H9 (cell line): ENCODE measurements at places on chromosomes 3 and 15.

- no peak for DNase-seq
These were observed 66.2 kb downstream of the SCN11A start for GRCh38 chr3:38985581-38985980.

- no peak for DNase-seq
These were observed 62.3 kb downstream of the XXYLT1 start for GRCh38 chr3:195208631-195209030.

GRCh38 chr3:76065964-76066363 is 280.6 kb upstream of the ZNF717 start:
- no peak for DNase-seq

DNA sequence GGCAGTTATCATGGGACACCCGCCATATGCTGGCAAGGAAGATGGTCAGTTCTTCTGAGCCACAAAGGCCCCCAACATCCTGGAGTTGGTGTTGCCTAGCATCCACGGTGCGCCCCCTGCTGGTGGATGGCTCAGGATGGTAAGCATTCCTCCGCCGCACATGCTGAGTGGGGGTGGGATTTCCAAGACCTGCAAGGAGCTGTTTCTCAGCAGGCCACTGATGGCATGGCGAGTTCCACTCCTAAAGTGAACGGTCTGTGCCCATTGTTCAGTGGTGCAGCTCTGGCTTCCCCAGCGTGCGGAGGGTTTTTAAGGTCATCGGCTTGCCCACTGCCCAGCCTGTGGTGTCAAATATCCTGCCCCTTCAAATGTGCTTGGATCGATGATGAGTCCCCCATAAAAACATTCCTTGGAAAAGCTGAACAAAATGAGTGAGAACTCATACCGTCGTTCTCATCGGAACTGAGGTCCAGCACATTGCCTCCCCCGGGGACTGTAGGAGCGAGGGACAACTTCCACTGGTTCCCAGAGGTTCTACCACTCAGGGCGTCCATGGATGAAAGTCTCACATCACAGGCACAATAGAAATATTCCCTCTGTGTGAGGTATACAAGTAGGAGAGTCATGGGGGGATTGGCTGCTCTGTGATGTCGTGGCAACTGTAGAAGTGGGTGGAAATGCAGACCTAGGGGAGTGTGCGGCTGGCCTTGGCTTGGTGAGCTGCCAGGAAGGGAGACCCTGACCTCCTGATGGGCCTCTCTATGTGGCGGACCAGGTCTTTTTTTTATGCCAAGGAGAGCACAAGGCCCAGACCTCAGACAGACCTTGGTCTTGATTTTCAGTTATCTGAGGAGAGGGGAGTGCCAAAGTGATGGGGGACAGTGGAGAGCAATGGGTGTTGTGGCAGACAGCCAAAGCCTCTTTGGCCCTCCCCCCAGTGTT is 102.0 kb downstream of the SNRPN start:
- peak; percentile 30 for DNase-seq

DNA sequence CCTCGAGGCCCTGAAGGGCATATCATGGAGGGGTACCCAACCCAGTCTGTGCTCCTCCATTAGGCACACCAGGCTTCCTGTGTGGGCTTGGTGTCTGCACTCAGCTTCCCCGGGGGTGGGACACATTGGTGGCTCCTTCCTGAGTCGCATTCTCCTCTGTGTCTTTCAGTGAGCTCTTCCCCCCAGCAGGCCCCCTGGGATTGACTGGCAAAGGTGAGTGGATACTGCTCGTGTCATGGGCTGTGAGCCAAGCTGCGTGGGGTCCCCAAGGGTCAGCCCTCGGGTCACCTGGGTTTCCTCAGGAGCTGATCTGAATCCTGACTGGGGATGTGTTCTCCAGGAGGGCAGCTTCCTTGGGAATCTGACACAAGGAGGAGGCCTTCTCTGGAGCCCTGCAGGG is 231.0 kb downstream of the SNRPN start:
- DNase-seq = no peak

DNA sequence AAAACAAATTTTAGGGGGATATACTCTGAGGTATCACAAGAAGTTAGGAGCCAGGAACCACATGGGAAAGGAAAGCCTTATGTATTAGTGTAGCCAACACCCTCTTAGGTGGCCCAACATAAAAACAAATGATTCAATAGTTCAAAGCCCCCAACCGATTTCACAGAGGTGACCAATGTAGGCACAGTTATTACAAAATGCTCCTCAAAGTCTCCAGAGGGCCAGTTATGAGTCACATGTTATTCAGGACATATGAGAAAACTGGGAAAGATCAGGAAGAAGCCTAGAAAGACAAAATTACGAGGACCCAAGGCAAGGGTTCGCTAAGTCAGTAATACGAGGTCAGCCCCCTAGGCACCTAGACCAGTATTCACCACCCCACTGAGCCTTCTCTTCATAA is 29.9 kb upstream of the FBN1 start:
- DNase-seq = no peak

GRCh38 chr3:111080413-111080812 is 8.8 kb downstream of the NECTIN3 start:
- no peak for DNase-seq

GRCh38 chr3:114867835-114868503 is 279.1 kb downstream of the ZBTB20 start:
- DNase-seq = no peak
